Thoracic aorta (tissue), 2 donors: ENCODE measurements at places on chromosomes 7 and 10.

DNA sequence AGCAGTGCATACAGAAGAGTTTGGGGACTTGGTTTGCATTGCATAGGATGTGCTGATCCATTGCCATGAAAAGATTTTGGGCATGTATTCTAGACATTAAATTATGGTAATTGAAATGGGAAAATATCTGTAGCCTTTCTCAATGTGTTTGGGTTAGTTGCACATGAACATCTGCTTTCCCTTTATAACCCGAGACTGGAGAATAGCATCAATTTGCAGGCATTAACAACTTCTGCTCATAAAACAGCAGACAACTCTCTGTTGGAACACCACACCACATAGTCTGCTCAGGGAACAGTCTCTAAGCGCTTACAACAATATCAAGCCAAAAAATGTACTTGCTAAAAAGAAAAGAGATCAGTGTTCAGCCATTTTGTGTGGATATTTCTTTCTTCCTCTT, 1391.1 kb upstream of the LRRTM3 start:
- DNase-seq = no peak

DNA sequence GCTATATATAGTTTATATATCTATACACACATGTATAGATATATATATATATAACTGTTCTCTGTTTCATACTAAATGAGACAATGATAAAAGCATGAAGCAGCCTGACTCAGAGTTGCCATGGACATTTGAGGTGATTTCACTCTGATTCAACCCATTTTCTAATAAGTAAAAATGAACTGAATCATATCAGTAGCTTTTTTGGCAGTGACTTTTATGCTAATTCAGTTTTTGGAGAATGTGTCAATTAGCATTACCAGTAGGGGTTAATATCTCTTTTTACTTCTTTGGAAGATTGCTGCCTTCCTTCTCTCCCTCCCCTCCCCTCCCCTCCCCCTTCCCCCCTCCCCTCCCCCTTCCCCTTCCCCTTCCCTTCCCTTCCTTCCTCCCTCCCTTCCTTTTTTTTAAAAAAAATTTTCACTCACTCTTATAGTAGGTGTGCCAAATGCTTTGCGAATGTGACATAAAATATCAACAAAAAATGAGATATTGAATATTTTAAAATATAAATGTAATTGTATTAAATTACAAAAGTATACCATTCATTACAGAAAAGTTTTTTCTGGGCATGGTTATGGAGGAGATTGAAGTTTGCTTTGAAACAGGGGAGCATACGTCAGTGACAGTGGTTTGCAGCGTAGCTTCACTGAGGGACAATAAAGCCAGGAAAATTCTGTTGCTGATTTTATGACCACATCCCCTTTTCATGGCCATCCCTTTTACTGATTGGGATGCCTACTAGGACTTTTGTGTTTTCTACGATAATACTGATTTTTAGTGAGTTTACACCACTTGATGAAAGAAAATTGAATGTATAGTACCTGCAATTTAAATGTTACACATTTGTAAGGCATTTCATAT, 64.0 kb upstream of the KLF6 start:
- no peak for DNase-seq

GRCh38 chr10:74165530-74165901, 14.5 kb downstream of the ADK start:
- no peak for DNase-seq

DNA sequence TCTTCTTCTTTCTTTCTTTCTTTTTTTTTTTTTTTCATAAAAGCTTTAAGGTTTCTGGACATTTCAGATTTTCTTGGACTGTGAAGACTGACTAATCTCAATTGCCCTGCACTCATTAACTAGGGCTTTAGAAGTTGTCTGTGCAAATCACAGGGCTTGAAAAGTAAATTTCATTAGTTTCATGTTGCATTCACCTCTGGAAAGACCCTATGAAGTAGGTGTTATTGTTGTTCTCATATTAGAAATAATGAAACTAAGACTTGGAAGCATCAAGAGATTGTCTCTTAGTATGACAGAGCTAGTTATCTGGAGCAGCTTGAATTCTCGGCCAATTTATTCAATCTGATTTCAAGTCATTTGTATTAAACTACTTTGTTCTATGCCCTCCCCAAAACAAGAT, 28.2 kb upstream of the SEMA3D start:
- no peak for DNase-seq

DNA sequence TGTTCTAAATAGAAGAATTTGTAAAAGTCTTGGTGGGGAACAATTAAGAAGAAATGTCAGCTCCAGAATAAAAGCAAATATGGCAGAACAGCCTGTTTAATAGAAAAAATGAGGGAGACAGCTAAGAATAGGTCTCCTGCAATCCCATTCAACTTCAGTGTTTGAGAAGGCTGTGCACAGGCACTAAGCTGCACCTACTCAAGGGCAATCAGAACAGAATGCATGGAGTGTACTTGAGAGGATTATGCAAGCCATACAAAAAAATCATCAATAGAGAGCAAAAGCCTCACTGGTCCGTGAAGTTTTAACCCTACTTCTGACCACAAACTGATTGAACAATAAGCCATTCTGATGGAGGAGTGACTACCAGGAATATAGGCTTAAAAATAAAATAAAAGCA, 690.7 kb upstream of the PCDH15 start:
- no peak for DNase-seq

- DNase-seq = no peak
Observed at GRCh38 chr7:84060760-84061261, 133.8 kb downstream of the SEMA3A start.

GRCh38 chr10:89255793-89256192, 4.2 kb upstream of the LIPA start:
- DNase-seq = no peak

- no peak for DNase-seq
Observed at GRCh38 chr7:4297918-4298219, 384.2 kb upstream of the FOXK1 start.

GRCh38 chr7:27590416-27590815, 72.3 kb downstream of the HIBADH start:
- no peak for DNase-seq

DNA sequence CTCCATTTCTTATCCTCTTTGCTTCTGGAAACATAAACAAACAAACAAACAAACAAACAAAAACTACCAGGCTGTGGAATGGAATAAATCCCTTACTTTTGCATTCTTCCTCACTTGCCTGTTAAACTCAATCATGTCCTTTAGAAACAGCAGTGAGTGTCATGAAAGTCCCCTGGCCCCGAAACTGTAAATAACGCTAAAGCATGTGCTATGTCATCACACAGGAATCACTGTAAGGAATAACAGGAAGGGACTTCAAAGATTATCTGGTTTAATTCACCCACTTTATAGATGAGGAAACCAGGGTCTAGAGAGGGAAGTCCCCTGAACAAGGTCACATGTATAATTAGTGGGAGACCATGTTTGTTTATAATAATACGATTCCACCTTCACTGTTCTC, 159.4 kb upstream of the MEOX2 start:
- DNase-seq = no peak

GRCh38 chr10:78474743-78475142, 441.1 kb downstream of the RPS24 start:
- no peak for DNase-seq

- DNase-seq = no peak
Observed at GRCh38 chr10:71188201-71188600, 24.2 kb upstream of the UNC5B start.

GRCh38 chr10:56844978-56845529, 484.0 kb upstream of the ZWINT start:
- DNase-seq = no peak

GRCh38 chr7:92832534-92833023, 3.8 kb downstream of the CDK6 start:
- no peak for DNase-seq

GRCh38 chr7:79272066-79272669, 181.3 kb downstream of the MAGI2 start:
- no peak for DNase-seq

DNA sequence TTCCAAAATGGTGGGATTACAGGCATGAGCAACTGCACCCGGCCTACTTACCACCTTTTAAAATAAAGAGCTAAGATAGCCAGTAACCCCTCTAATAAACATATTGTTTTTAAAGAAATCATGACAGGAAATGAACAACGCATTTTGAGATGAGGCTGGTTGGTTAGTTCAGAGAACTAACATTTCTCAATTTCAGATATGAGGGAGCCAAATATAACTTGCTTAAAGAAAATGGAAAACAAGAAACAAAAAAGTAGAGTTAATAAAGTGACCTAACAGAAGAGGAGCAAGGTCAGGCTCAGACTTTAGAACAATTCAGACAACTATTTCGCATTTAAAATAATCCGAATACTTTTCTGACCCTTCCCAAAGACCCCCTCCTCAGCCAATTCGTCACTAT, 254.9 kb upstream of the PHF14 start:
- DNase-seq = no peak

DNA sequence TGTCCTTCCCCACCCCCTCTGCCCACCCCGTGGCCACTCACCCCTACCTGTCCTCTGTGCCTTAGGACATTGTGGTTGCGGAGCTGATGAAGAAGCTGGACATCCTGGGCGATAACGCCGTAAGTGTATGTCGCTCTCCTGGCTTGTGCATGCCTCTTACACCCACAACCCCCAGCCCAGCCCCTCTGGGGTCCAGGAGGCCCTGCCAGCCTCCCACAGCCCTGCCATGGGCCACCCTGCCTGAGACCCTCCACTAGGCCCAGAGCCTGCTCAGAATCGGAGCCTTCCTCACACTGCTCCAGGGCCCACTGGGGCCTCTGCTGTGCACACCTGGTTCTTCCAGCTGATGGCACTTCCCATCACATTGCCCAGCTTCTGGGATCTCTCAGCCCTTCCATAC, 36.8 kb upstream of the DPYSL4 start:
- DNase-seq = no peak

GRCh38 chr7:116674508-116675173, 2.6 kb downstream of the MET start:
- DNase-seq = no peak

GRCh38 chr10:102783568-102783967, 39.8 kb downstream of the WBP1L start:
- DNase-seq = no peak

DNA sequence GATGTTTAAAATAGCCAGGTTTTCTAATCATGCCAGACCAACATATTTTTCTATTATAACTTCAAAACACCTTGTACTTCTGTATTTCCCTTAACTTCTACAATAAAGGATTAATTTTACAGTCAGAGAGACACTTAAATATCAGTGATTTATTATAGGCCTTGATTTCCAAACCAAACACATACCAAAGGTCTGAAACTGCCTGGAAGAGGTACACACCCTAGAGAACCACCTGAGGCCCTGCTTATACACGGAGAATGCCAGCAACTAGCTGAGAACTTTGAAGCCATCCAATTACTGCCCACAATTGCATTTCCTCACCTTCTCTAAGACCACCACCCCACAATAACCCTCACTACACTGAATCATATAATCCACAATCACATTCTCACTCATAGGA, 4.9 kb downstream of the CCDC6 start:
- DNase-seq = no peak

DNA sequence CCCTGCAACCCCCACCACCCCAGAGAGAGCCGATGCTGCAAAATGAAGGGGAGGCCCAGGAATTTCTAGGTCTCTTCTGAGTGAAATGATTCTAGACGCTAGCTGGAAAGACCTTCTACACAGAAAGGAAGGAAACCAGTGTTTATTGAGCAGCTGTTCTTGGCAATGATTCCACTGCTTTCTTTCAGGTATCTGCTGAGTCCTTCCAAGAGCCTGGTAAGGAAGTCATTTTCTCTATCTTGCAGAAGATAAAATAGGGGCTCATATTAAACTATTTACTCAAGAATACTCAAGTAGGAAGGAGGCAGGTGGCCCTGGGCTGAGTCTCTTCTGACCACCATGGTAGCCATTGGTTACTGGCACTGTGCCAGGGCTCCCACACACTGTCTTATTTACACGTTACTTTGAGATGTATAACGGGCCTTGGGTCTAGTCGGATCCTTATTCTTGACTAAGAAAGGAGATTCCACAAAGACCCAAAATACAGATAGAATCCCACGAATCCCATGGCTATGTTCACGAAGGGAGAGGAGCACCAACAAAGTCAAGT, 112.1 kb downstream of the GALNT11 start:
- no peak for DNase-seq

GRCh38 chr10:62083412-62084267, 182.1 kb downstream of the ARID5B start:
- no peak for DNase-seq

DNA sequence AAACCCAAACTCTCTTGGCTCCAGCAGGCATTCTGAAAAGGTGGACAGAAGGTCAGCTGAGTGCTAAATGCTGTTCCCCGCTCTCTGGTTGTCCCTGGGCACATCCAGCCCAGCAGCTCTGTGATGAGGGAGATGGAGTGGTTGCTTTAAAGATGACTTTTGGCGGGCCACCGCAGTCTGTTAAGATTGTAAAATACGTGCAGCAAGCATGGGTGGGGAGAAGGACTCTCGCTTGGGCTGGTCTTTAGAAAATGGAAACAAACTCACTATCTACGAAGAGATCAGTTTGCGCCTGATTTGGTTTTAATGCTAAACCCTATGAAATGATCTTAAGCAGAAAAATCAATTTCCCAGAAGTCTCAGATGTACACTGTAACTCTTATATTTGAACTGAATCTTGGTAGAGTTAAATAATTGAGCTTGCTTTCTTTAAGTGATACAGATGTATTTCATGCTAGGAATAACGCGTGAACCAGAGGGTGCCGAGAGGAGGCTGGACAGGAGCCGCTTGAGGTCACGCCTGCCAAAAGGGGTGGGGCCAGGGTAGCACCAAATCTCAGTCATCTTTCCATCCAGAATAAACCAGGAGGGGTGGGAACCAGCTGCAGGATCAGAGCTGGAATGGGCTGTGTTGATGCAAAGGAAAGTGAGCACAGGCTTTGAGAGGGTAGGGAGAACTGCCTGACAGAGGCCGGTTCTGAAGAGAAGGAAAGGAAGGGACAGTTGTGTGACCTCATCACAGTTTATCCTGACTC, 170.2 kb upstream of the MKI67 start:
- no peak for DNase-seq

DNA sequence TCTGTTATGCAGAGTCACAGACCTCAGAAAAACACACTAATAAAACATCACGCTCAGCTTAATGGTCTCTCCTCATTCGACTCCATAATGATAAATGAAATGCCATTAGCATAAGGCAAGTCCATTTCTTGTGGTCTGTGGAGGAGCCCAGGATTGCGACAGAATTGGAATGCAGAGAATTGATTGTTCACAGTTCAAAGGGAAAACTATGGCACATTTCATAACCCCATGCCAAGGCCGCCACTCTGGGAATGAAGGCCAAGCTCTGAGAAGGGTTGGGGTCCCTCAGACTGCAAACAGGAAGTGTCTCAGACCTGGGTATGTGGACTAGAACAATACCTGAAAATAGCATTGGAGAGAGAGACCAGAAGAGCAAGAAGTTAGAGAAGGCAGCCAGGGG, 398.9 kb downstream of the ADRA2A start:
- DNase-seq = no peak

- DNase-seq = no peak
Observed at GRCh38 chr10:106897719-106898118, 266.8 kb downstream of the SORCS1 start.
